ENCODE measurements at places on chromosomes 6 and 20.

DNA sequence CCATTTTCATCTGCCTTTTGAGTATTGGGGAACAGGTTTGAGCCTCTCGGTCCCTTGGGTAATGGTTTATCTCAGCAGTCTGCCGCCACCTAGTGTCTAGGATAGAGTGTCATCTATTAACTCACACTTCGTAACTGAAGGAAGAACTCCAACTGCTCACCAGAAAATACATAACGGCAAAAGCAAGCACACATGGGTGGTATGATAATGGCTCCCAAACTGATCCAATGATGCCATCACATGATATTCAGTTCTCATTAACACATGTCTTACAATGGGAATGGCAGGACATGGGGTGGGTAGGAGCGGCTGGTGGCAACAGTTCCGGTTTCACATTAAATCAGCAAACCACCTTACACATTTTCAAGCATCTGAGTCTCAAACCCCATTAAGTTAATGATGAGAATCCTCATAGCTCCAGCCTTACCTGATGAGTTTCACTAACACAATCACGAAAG lies 110.7 kb upstream of the PHACTR1 start:
- DNase-seq, result peak; percentile 67

DNA sequence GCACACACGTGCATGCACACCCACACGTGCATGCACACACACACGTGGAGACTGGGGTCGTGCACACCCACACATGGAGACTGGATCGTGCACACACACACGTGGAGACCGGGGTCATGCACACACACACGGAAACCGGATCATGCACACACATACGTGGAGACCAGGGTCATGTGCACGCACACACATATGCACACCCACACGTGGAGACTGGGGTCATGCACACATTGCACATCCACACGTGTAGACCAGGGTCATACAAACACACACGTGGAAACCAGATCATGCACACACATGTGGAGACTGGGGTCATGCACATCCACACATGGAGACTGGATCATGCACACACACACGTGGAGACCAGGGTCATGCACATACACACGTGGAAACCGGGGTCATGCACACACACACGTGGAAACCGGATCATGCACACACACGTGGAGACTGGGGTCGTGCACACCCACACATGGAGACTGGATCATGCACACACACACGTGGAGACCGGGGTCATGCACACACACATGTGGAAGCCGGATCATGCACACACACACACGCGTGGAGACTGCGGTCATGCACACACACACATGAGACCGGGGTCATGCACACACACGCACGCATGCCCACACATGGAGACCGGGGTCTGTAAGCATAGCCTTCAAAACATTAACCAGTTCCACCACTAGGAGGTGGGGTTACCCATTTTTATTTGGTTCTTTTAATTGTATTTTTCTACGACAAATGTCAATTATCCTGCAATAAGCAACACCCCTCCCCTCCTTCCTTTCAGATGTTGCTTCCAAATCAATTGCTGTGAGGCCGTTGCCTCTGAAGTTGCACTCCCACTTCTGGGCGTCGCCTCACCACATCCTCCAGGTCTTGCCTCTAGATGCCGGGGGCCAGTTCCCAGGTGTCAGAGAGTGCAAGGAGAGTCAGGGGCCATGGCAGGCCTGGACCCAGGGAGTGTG lies 95.8 kb downstream of the TMEM242 start:
- DNase-seq, result peak; percentile 10

GRCh38 chr6:141451511-141452353 lies 681.0 kb upstream of the GJE1 start:
- peak; percentile 15 for DNase-seq

GRCh38 chr20:32902456-32903420 lies 44.0 kb downstream of the EFCAB8 start:
- peak; percentile 50 for DNase-seq

DNA sequence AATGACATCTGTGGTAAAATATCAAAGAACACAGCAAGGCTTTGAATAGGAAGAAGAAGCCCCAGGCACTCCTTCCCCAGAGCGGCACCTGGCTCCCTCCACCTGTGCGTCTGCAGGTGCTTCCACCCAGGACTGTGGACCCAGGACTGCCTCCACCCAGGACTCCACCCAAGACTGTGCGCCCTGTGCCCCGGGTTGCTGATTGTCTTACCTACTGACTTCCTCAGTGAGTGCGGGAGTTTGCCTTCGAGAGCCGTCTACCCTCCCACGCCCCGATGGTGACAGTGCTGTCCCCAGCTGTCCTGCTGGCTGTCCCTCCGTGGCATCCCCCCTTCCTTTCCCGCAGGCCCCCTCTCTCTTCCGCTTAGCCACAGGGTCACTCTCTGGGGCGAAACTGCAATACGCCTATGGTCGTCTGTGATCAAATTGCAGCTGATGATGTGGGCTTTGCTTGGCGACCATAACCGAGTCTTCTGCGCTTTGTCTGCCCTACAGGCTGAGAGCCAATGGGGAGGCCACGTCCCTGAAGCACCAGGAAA lies 52.1 kb downstream of the IRF4 start:
- no peak for DNase-seq

DNA sequence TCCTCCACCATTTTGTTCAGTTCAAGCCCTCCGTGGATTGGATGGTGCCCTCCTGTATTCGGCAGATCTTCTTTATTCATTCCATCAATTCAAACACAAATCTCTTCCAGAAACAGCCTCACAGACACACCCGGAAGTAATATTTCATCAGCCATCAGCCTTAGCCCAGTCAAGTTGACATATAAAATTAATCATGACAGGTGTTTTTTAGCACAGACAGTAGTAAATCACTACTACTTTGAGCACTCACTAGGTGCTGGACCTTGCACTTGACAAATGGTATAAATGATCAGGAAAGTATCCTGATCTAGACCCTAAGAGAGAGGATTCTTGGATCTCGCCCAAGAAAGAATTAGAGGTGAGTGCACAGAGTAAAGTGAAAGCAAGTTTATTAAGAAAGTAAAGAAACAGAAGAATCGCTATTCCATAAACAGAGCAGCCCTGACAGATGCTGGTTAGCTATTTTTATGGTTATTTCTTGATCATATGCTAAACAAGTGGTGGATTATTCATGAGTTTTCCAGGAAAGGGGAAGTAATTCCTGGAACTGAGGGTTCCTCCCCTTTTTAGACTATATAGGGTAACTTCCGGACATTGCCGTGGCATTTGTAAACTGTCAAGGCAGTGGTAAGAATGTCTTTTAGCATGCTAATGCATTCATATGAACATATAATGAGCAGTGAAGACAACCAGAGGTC lies 194.6 kb upstream of the LAMP5 start:
- no peak for DNase-seq

- no peak for DNase-seq
Measured at GRCh38 chr20:32519381-32519730, 65.8 kb downstream of the NOL4L start.

GRCh38 chr6:168060521-168060931 lies 18.5 kb downstream of the FRMD1 start:
- DNase-seq, result peak; percentile 51

GRCh38 chr20:57451431-57451794 lies 60.2 kb downstream of the RBM38 start:
- DNase-seq, result no peak
